Karpas-422 (cell line): ENCODE measurements at places on chromosomes 3 and 15. TPM values are rescaled to one million over a fixed set of nuclear protein-coding genes. Genes with fewer than 3 reads are reported as not detected.

The PRICKLE2 gene
- 0.11 TPM in 1 of 2 replicates, not detected in the other for total RNA-seq

GRCh38 chr3:111548092-111548491 lies 6.1 kb downstream of the CD96 start:
- H3K36me3 ChIP-seq: no peaks in the 10 kb centered on the region
- no peaks in the 10 kb centered on the region for H3K27me3 ChIP-seq
- no peak overlapping the region for H3K4me3 ChIP-seq

- H3K27ac ChIP-seq: no peak overlapping the region
- no peak overlapping the region for H3K4me3 ChIP-seq
- no peaks in the 10 kb centered on the region for H3K4me1 ChIP-seq
- H3K36me3 ChIP-seq: no peaks in the 10 kb centered on the region
- DNase-seq: no peak
- no peaks in the 10 kb centered on the region for H3K27me3 ChIP-seq
Observed at GRCh38 chr15:99106417-99107220, 1.7 kb downstream of the SYNM start.

DNA sequence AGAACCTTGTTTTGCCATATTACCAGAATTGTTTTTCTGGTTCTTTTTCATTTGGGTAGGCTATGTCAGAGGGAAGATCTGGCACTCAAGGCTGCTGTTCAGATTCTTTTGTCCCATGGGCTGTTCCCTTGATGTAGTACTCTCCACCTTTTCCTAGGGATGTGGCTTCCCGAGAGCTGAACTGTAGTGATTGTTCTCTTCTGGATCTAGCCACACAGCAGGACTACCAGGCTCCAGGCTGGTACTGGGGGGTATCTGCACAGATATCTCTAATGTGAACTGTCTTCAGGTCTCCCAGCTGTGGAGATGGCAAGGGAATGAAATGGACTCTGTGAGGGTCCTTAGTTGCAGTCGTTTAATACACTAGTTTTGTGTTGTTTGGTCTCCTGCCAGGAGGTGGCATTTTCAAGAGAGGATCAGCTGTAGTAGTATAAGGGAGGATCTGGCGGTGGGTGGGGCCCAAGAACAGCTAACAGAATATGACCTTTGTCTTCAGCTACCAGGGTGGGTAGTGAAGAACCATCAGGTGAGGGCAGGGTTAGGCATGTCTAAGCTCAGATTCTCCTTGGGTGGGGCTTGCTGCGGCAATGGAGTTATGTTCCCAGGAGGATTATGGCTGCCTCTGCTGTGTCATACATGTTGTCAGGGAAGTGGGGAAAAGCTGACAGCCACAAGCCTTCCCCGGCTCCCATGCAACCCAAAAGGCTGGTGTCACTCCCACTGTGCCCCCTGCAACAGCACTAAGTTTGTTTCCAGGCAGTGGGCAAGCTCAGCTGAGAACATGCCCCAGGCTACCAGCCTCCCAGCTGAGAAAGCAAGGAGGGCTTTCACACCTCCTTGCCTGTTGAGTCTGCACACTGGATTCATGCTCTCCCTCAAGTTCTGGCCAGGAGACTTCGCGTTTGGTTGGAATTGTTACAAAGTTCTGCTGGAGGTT lies 252.5 kb downstream of the ISL2 start:
- no peaks in the 10 kb centered on the region for H3K4me1 ChIP-seq
- H3K36me3 ChIP-seq: no peaks in the 10 kb centered on the region
- no peak for DNase-seq
- H3K4me3 ChIP-seq: no peak overlapping the region
- H3K27me3 ChIP-seq: no peaks in the 10 kb centered on the region

DNA sequence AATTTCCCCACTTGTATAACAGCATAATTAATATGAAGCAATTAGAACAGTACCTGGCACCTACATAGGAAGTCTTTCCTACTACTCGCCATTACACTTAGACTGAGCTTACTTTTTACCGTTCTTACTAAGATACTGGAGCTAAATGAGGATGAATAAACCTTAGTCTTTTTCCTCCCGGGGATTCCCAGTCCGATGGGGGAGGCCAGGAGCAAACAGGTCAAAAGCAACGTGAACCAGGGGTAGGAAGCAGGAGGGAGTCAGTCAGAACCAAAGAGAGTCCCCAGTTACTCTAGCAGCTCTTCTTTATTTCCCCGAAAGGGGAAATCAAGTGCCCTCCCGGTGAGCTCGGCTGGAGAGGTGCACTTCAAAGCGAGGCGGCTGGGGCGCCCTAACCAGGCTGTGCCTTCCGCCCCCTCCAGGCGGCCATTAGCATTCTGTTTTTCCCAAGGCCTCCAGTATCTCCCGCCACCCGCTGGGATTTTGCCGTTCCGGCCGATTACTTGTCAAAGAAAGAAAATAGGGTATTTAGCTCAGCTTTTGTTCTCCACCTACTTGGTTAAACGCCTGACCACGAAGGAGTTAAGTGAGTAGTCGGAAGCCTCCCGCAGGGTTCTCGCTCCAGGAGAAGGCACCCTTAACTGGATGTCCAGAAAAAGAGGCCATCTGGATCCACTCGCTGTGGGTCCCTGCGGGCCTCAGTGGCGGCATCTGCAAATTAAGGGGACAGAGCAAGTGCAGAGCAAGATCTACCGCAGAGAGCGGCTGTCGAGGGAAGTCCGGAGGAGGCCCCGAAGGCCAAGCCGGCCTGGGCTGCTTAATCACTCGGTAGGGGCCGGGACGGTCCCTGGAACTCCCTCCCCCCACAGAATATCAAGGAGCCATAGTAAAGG lies 6.3 kb upstream of the EOMES start:
- no peak for DNase-seq
- no peaks in the 10 kb centered on the region for H3K36me3 ChIP-seq
- H3K4me3 ChIP-seq: no peak overlapping the region
- H3K27me3 ChIP-seq: no peaks in the 10 kb centered on the region
- H3K4me1 ChIP-seq: no peaks in the 10 kb centered on the region
